ENCODE measurements at places on chromosomes 6 and 20.

DNA sequence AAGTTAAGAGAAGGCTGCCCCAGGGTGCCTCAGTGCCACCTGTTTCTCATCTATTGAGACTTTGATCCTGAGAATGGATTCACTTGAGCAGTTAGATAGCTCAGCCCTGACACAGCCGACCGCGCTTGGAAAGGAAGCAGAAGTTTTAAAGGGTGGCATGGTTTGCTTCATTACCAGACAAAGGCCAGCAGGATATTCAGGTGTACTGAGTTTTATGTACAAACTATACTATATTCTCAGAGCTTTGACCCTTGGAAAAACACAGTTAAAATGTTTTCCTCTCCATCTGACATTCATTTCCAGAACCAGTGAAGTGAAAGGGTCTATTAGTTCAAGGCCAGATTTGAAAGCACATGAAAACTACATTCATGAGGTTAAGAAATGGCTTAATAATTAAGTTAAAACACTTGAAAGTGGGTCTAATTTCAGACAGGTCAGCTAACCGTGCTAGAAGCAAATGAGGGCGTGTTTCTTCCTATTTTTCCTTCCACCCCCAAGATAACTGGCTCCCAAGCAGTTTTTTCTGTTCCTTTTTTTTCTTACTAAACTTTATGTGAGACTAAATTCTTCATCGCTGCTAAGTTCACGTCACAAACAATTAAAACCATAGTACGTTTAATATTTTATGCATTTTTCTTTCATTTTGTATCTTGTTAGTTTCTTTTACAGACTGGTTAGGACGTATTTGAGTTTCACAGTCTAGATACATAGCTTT lies 385.3 kb upstream of the SOX4 start:
- no peak for DNase-seq

DNA sequence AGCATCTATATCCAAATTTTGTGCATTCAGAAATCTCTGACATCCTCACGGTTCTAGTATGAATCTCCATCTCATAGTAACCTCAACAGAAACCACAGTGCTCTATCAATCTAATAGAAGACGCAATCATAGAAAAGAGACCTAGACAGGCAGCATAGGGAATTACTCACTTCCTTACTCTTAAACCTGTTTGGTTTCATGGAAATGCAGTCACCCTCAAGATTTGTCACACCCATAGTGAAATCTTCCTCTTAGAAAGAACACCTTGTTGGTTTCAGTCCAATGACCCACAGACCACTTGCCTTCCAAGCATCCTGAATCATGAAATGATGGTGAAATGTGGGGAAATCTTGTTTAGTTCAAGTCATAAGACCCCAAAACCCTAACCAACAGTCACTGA lies 166.1 kb upstream of the PRDM1 start:
- DNase-seq = no peak

GRCh38 chr6:13517116-13517515 lies 29.7 kb upstream of the GFOD1 start:
- DNase-seq = no peak

- no peak for DNase-seq
Measured at GRCh38 chr20:38315290-38315966, 11.5 kb downstream of the BPI start.

- no peak for DNase-seq
Measured at GRCh38 chr6:14804785-14805210, 441.1 kb upstream of the JARID2 start.

GRCh38 chr6:137167702-137168377 lies 5.6 kb downstream of the IL22RA2 start:
- DNase-seq = no peak

GRCh38 chr6:15507746-15508145 lies 155.1 kb downstream of the DTNBP1 start:
- no peak for DNase-seq

- no peak for DNase-seq
Measured at GRCh38 chr20:33433465-33434234, 9.9 kb downstream of the SNTA1 start.

GRCh38 chr6:6865611-6866010 lies 242.2 kb upstream of the RREB1 start:
- DNase-seq = no peak

DNA sequence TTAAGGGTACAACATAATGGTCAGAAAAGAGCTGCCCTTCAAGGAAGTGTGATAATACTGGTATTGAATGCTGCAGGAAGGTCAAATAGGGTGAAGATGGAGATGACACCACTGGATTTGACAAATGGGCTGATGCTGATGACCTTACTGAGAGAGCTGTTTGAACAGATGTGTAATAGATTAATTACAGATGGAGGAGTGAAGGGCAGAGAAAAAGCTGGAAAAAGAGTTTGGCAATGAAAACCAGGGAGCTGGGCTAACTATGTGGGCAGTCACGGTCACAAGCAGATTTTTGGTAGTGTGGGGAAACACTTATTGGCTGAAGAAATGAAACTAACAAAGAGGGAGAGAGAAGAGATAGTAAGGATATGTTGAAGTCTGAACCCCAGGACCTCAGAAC lies 83.6 kb upstream of the ENPP5 start:
- no peak for DNase-seq

- DNase-seq = no peak
Measured at GRCh38 chr20:16846006-16846405, 97.8 kb downstream of the OTOR start.

GRCh38 chr6:146582857-146583256 lies 15.9 kb upstream of the ADGB start:
- DNase-seq = no peak

DNA sequence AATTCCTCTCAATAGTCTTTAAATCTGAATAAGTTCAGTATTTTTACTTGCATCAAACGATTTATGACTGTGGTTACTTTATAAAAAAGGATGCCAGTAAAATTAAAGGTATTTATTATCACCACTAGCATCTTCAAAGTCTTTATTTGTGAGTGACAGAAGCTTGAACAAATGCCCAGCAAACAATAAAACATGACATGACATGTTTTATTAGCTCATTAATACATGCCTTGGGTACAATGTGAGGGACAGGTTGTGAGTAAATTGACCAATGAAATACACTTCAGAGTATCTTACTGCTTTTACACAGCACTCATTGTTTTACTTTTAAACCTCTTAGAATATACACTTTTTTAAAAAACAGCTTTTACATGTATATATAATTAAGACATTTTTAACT lies 113.4 kb upstream of the BEND3 start:
- no peak for DNase-seq

- DNase-seq = no peak
Measured at GRCh38 chr6:99614430-99615186, 8.0 kb downstream of the PRDM13 start.

GRCh38 chr6:25377664-25378063 lies 98.5 kb downstream of the CARMIL1 start:
- DNase-seq = no peak

- DNase-seq = no peak
Measured at GRCh38 chr6:19603721-19604120, 233.4 kb upstream of the ID4 start.

DNA sequence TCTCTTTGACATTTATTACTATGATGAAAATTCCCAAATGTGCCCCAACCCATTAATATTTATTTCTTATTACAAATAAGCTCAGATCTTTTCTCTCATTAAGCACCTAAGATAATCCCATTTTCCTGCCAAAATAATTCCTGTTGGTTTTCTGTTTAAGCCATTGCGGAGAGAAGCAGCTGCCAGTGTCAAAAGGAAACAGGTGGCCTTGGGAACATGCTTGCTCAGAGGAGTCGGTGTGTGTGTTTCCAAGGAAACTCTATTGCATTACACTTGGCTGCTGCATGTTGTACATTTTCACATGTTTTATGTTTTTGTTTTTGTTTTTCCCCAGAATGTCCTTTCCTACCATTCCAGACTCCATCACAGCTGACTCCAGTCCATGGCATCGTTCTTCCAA lies 56.4 kb downstream of the CD24 start:
- no peak for DNase-seq

DNA sequence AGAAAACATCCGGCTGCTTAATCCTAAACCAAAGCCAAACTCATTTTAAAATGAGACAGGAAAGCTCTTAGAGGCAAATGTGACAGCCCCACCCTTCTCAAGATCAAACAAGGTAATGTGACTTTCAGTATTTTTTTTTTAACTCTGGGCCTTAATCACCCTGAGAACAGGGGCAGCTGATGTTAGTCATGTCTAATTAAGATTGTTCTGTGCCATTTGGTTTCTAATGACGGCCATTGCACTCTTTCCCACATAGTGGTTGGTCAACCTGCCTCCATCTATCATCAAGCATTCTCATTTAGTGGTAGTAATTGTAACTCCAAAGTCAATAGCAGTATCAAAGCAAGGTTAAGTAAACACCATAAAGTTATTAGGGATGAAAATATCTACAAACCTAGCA lies 191.6 kb upstream of the EXOC2 start:
- no peak for DNase-seq

DNA sequence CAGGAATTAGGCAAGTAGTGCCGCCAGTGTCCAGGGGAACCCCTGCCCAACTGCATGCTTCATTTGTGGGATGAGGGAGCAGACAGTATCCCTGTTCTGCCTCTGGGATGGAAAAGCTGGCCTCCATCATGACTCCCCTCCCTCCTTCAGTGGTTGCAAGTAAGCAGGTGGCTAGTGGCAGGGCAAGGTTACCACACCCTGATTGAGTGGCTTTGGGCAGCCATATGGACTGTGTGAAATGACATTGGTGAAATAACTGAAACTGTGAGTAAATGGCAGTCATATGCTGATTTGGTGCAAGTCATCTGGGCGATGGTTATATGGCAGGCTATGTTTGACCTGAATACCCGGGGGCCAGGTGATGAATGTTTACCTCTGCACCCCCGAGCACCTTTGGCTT lies 33.0 kb downstream of the HDDC2 start:
- no peak for DNase-seq

DNA sequence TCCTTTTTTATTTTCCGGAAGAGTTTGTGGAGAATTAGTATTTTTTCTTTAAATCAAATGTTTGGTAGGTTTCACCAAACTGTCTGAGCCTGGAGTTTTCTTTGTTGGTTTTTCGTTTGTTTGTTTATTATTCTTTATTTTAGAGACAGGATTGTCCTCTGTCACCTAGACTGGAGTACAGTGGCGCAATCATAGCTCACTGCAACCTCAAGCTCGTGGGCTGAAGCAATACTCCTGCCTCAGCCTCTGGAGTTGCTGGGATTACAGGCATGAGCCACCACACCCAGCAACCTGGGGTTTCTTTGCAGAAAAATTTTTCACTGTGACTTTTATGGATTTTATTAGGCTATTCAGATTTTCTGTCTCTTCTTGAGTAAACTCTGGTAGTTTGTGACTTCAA lies 120.2 kb upstream of the LOC128125822 start:
- no peak for DNase-seq

DNA sequence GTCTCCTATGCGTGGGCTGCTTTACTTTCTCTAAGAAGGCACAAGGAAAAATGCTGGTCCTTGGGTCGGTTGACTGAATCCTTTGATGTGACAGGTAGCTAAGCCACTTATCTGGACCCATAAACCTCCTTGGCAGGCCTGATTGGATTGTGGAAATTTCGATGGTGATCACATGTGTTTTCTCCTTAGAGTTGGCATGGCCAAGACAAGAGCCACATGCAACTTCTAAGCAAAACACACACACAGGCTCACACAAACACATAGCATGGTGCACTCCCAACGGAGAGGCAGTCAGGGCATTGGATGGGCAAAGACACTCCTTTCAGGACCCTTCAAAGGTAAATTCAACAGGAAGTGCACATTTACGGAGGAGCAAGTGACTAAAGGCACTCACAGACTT lies 95.2 kb downstream of the PSMG4 start:
- DNase-seq = no peak

GRCh38 chr6:132218059-132218696 lies 183.1 kb downstream of the MOXD1 start:
- DNase-seq = no peak

- DNase-seq = no peak
Measured at GRCh38 chr6:43922426-43923375, 152.7 kb downstream of the VEGFA start.

- DNase-seq = no peak
Measured at GRCh38 chr20:52614051-52614863, 357.9 kb upstream of the TSHZ2 start.

GRCh38 chr20:47991875-47992488 lies 206.7 kb upstream of the SULF2 start:
- no peak for DNase-seq

- no peak for DNase-seq
Measured at GRCh38 chr6:100099189-100100074, 105.4 kb upstream of the MCHR2 start.

DNA sequence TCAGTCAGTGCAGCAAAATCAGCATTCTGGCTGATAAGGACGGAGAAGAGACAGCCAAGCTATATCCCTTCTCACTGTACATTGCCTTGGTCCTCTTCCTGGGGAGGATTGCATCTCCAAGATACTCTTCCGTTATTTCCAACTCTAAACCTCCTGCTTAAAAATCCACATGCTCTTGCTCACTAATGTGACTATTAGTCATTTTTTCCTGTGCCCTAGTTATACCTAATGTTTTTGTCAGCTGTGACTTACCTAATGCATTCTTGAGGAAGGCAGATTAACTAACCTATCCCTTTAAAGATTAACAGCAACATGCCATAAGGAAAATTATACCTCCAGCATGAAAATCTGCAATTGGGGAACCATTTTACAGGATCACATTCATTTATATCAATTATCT lies 317.6 kb downstream of the BTBD9 start:
- DNase-seq = no peak

- no peak for DNase-seq
Measured at GRCh38 chr6:254016-254415, 38.3 kb upstream of the DUSP22 start.

- DNase-seq = no peak
Measured at GRCh38 chr6:72283571-72283970, 338.3 kb upstream of the KCNQ5 start.

GRCh38 chr20:49948809-49949507 lies 12.8 kb downstream of the RNF114 start:
- no peak for DNase-seq

DNA sequence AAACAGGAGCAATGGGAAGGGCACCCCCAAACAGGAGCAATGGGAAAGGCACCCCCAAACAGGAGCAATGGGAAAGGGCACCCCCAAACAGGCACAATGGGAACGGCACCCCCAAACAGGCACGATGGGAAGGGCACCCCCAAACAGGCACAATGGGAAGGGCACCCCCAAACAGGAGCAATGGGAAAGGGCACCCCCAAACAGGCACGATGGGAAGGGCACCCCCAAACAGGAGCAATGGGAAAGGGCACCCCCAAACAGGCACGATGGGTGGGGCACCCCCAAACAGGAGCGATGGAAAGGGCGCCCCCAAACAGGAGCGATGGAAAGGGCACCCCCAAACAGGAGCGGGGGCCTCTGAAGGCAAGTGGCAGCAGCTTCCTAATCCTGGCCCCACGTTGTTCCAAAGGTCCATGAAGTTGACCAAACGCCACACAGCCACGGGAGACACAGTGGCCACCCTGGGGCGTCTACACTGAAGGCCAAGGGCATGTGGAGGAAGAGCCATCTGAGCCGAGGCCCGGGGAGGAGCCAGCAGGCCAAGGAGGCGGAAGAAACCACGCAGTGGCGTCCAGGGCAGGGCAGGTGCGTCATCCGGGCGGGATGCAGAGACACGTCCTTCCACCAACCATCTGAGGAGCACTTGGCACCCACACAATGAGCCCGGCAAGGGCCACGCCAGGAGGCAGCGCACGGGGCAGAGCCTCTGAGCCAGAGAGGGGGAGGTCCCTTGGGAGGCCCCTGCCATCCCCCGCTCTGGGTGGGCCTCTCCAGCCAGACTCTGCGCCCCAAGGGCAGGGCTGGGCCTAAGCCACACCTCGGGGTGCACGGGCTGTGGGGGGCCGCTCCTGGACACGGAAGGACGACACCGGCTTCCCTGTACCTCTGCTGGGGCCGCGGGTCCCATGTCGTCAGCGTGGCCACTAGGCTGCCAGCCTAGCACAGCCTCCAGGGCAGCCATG lies 21.5 kb upstream of the NTSR1 start:
- no peak for DNase-seq
